Epithelial cell of esophagus (primary cell): ENCODE measurements at places on chromosomes 3 and 15.

DNA sequence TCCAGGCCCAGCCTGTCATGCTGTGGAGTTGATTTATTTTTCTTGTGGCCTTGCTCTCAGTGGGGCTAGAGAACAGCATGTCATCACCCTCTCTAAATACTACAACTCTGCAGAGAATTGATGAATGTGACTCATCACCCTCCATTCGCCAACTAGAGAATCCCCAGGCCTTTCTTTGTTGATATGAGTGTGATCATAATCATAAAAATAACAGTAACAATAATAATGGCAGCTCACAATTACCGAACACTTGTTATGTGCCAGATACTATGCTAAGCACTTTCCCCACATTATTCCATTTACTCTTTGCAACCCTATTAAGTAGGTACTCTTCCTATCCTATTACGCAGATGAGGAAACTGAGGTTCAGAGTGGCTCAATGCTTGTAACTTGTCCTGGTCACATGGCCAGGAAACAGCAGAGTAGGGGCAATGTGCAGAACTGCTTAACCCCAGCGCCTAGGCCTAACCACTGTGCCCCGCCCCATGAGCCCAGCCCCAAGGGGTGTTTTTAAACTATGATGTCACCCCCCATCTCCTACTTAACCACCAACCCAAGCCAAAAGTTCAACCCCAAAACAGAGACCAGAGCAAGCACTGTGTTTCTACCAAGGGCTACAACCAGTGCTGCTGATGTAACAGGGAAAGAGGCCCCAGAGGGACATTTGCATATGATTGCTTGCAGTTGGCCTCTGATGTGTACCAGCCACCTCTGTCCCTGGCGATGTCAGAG lies 104.5 kb downstream of the ADCY5 start:
- no peak for DNase-seq

DNA sequence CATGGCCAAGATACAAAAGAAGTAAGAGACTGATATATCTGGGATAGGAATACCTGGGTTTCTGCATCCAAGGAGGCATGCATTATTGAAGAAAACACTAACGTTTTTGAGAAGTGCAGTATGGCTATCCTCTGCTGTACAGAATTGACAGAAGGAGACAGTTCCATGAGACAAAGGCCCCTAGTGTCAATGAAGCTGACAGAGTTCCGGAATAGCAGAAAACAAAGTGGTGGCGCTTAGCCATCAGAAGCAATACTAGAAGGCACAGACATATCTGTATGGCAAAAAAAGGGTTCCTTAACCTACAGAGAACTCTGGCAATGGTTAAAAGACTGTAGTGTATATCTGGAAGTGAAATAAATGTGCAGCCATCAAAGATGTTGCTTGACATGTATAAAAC lies 77.8 kb downstream of the VGLL3 start:
- DNase-seq = no peak

DNA sequence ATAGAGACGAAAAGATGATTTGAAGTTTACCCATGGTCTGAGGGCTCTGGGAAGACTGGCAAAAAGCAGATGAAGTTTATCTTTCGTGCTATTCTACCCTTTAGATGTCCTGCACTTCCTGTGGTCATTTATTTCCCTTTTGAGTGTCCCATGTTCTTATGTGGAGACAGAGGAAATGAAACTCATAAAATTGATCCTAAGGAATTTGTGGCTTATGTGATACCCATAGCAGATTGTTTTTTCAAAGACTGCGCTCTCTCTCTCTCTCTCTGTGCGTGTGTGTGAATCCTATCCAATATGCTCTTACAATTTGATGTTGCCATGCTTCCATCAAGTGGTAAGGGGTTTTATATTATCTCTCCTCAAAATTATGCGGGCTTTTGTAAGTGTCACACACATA lies 607.5 kb upstream of the DPPA4 start:
- no peak for DNase-seq

- peak; percentile 82 for DNase-seq
These were observed 5.0 kb upstream of the AP3S2 start for GRCh38 chr15:89898614-89899294.

DNA sequence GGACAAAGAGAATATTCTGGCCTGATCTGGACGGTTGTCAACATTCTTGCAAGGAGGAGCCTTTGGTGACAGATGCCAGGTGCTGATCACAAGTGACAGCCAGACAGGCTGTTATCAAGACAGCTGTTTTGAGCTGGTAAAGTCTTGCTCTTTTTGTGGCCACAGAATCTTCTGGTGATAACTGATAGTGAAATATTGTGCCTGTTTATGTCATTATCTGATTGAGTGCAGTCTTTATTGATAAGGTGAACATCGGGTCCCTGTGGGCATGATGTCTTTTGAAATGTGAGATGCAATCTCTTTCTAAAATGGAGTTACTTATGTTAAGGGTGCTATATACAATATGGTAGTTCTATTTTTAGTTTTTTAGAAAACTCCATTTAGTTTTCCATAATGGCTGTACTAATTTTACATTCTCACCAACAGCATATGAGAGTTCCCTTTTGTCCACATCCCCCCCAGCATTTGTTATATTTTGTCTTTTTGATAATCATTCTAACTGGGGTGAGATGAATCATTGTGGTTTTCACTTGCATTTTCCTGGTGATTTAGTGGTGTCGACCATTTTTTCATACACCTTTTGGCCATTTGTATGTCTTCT lies 10.7 kb downstream of the CEP63 start:
- DNase-seq = no peak

DNA sequence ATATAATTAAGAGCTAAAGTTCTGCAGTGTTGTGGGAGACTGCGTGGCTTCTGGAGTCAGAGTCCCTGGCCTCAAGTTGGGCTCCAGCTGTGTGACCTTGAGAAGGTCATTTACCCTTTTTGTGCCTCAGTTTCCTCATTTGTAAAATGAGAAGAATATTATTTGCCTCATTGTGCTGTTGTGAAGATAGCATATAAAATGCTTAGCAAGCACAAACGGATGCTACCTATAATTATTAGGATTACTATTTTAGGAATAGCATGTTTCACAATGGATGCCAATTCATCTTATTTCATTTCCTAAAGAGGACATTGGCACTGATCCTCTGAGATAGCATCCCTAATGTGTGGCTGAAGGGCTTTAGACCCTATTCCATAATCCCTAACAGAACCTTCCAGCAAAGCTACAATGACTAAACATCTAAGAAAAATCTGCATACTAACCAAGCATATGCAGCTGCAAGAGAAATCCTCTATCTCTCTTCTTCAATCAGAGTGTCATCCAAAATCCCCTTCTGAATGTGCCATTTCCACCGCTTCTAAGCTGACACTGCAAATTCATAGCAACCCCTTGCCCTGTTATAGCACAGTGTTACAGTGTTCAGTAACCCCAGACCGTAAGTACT lies 148.3 kb downstream of the RBMS3 start:
- no peak for DNase-seq

GRCh38 chr15:43903864-43904290 lies 77.1 kb downstream of the WDR76 start:
- DNase-seq = peak; percentile 61

GRCh38 chr3:129619726-129620162 lies 13.3 kb upstream of the PLXND1 start:
- DNase-seq = no peak

DNA sequence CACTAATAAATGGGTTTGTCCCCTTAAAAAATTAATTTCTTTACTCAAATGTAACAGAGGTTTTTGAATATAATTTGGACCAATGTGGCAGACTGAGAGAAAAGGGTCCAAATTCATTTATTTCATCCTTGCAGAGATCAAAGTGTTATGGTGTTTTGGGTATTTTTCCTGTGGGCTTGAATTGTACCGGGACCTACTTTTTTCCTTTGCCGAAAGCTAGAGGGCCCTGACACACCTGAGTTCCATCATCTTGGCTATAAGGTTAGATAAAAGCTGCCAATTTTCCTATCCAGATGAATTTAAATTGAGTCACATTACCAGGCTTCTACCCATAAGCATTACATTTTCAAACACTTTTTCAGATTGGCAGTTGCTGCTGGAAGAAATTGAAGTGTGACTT lies 908 bp downstream of the CCNB2 start:
- DNase-seq = peak; percentile 28

- peak; percentile 36 for DNase-seq
These were observed 808 bp downstream of the ARRDC4 start for GRCh38 chr15:97961067-97961954.

DNA sequence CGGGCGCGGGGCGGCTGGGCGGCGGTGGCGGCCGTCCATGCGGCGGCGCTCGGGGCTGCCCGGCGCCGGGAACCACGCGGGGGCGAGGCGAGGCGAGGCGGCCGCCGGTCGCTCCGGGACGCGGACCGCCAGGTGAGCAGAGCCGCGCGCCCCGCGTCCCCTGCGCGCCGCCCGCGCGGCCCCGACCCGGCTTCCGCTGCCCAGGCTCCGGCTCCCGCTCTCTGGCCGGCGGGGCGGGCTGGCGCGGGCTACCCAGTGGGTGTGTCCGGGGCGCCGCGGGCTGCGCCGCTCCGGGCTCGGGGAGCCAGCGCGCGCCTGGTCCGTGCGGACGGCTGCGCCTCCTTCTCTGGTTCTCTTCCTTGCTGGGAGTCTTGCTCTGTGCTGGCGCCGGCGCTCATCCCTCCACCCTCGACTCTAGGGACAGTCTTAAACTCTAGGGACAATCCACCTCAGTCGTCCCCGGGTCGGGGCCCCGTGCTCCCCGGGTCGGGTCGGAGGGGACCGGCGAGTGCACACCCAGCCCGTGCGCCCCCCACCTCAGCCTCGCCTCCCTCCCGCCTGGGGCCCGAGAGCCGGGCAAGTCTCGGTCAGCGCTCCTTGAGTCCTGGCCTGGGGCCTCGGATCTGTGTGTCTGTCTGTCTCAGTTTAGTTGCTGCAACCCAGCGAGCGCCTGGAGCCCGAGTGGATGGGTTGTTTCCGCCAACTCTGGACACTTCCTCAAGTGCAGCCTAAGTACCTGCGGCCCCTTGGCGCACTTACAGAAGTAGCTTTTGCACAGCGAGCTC lies 488 bp downstream of the THSD4 start:
- peak; percentile 67 for DNase-seq

DNA sequence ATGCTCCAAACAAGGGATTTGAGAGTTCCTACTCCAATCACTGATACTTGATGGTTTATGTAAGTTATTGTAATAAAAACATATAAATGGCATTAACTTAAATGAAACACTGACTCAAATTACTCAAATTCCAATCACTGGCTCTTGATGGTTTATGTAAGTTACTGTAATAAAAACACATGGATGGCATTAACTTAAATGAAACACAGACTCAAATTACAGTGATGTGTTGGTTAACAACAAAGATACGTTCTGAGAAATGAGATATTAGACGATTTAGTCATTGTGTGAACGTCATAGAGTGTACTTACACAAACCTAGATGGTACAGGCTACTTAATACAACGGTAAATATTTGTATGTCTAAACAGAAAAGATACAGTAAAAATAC lies 6.6 kb downstream of the MOBP start:
- no peak for DNase-seq

DNA sequence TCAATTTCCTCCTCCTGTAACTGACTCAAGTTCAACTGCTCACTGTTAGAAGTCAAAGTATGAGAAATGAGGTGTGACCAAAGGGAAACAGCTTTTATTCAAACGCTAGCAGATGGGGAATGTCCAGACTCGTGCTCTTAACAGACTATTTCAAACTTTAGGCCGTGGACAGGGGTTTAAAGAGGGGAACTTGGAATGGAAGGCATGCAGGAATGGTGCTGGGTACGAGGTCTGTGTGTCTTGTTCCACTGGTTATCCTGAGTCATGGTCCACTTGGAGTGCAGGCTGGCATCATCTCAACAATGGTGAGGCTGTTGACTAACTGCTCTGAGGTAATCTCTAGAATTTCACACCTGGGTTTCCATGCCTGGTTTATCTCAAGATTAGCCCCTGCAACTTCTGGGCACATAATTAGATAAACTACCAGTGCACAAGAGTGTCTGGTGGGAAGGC lies 22.9 kb upstream of the DNAAF4 start:
- DNase-seq = peak; percentile 77

GRCh38 chr3:188071636-188072035 lies 82.3 kb upstream of the LPP start:
- DNase-seq = no peak

- DNase-seq = no peak
These were observed 85.8 kb downstream of the MEIS2 start for GRCh38 chr15:37014566-37014965.

- peak; percentile 22 for DNase-seq
These were observed 30.5 kb downstream of the HERC1 start for GRCh38 chr15:63803106-63803886.

- DNase-seq = no peak
These were observed 318.5 kb upstream of the ARPP21 start for GRCh38 chr3:35320646-35321407.

DNA sequence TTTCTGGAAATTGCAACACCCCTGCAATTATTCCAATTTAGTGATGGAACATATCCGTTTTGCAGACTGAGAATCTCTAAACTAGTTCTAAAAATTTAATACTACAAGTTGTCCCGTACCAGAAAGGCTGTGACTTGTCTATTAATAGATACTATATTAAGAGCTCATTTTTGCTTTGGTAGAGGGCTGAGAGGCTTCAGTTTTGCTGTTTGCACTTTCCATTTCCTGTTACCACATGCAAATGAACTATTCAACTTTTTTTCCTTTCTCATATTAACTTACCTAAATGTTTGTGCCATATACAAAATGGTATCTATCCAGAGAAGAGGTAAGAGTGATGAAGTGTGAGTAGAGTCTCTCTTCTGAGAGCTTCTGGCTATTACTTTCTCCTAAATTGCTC lies 101.5 kb upstream of the CRBN start:
- DNase-seq = no peak

GRCh38 chr3:71927505-71928066 lies 142.6 kb upstream of the PROK2 start:
- no peak for DNase-seq

DNA sequence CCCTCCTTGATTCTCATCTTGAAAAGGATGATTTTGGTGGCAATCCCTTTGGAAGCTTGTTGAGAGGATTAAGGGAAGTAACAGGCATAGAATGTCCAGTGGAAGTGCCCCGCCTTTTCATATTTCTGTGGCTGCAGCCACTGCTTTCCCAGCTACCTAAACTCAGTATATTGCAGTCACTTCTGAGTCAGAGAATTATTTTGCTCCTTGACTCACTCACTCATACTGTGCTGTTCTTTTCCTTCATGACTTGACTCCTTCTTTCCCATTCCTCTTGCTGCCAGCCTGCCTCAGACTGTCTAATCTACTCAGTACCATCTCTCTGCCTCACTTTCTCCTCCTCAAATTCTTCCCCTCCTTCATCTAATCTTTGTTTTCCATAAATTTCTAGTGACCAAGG lies 26.5 kb upstream of the POLR2M start:
- peak; percentile 81 for DNase-seq

- no peak for DNase-seq
These were observed 41.6 kb downstream of the TRANK1 start for GRCh38 chr3:36903119-36903882.

- peak; percentile 45 for DNase-seq
These were observed 110.8 kb downstream of the GREM1 start for GRCh38 chr15:32828507-32829186.

GRCh38 chr3:18153571-18154173 lies 271.5 kb downstream of the SATB1 start:
- DNase-seq = peak; percentile 92

GRCh38 chr15:84143753-84144314 lies 91.7 kb upstream of the GOLGA6L4 start:
- DNase-seq = no peak

- no peak for DNase-seq
These were observed 30.0 kb upstream of the MEIS2 start for GRCh38 chr15:37130356-37130755.
